ENCODE measurements at places on chromosomes 3 and 15.

GRCh38 chr15:64623347-64623996 is 151.9 kb downstream of the RBPMS2 start:
- DNase-seq: peak; percentile 15

- no peak for DNase-seq
These were observed 1280.4 kb downstream of the NSUN3 start for GRCh38 chr3:95343228-95343627.

- DNase-seq: no peak
These were observed 330.2 kb downstream of the TIGIT start for GRCh38 chr3:114624047-114624445.

DNA sequence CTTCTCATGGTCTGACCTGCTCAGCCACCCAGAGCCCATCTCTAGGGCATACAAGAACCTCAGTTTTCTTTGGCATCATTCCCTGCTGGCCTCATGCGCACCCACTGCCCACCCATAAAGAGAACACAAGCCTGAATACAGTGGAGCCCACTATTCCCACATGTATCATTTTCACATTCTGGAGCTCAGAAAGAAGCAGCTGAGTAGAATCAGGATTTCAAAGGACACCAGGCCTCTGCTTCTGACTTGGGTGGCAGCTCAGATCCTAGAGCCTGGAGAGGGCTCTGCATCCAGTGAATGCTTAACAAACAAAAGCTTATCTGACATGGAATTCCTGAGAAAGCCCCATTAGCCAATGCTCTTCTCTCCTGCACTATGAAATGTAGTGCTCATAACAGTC is 34.7 kb downstream of the RBP2 start:
- DNase-seq: no peak

- DNase-seq: no peak
These were observed 10.3 kb downstream of the CAV3 start for GRCh38 chr3:8743911-8744310.

DNA sequence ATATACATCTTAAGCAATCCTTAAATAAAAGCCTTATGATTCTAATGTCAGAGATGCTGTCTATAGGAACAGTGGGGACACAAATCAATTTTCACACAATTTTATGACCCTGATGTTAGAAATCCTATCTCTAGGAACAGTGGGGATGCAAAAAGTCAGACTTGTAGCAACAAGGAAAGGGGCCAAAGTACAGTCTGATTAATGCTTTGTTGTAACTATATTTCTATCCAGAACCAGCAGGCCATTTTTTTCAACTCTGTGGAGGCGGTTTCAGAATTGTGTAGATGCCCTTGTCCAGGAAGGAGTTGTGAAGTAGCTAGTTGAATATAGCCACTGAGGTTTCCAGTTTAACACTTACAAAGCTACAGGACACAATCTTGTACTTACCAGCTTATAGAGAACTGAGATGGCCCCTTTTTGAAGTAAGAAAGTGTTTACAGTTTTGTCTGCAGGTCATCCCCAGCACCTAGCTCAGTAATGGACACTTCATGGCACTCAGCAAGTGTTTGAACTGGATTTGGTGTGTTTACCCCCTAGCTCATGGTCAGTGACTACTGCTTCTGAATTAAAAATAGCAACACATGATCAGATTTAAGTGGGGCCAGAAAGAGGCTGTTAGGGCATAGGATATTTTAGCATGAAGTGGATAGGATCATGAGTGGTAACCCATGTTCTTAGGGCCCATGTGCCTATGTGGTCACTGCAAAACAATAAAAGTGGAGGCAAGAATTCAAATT is 54.3 kb downstream of the RAB7A start:
- no peak for DNase-seq

DNA sequence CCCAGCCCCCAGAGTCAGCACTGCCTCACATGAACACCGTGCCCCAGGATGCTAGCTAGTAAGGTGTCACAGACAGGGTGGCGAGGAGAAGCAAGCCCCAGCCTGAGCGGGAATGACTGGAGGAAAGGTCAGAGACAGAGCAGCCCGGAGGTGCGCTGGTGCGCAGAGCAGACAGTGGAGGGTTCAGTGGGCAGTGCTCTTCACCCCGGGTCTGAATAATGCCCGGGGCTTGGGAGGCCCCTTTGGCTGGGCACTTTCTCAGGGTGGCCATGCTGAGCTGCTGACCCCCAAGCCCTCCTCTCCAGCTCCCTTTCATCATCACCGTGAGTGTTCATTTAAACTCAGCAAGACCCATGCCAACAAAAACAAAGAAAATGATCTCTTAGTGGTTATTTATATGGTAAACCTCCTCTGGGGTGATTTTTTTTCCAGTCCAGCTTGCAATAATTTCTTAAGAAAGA is 110.8 kb downstream of the VGLL4 start:
- DNase-seq: no peak

GRCh38 chr3:99111235-99111634 is 209.7 kb upstream of the DCBLD2 start:
- no peak for DNase-seq

- no peak for DNase-seq
These were observed 136.8 kb upstream of the ACP3 start for GRCh38 chr3:132180337-132180791.

DNA sequence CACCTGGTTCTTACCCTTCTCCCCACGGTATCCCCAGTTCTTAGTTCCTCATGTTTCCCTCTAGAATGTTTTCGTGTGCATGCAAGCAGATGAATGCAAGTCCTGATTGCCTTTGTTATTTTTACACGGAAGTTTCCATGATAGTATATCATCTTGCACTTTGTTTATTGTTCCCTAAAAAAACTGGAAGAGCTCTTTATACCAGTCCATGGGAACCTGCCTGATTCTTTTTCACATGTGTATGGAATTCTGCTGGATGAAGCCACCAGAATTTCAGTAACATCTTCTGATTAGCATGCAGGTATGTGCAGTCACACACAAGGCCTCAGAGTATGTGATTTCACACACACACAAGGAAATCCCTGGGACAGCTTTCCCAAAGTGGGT is 16.0 kb upstream of the LRRK1 start:
- no peak for DNase-seq

DNA sequence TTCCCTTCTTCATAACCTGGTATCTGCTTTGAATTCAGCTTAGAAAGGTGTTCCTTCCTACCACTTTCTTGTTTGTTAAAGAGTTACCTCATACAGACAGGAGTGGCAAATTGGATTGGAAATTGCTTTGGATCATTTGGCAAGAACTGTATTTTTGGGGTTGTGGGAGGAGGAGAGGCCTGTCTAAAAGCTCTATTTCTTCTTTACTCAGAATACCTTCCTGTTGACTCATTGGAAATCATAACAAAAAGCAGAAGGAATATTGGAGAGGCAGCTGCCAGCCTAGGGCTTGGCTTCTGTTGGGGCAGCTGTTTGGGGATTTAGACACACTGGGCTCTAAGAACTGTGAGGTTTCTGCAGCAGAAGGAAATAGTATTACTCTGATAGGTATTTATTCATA is 14.2 kb downstream of the IQGAP1 start:
- DNase-seq: no peak

- DNase-seq: no peak
These were observed 11.9 kb upstream of the TMEM115 start for GRCh38 chr3:50371133-50371685.

- DNase-seq: peak; percentile 64
These were observed 567 bp downstream of the PFN2 start for GRCh38 chr3:149969940-149970715.

GRCh38 chr3:72102112-72102616 is 317.2 kb upstream of the PROK2 start:
- no peak for DNase-seq

Data from stimulated activated CD4-positive, alpha-beta T cell treated with anti-CD3 and anti-CD28 coated beads, Interleukin-4, amount 100 ng/mL, for 1 hour (primary cell).